HFFc6 (cell line): ENCODE measurements at places on chromosomes 12 and 14.

- DNase-seq: peak; percentile 51
Observed at GRCh38 chr12:122834104-122834920, 945 bp upstream of the HIP1R start.

GRCh38 chr14:29388571-29388970, 539.1 kb downstream of the PRKD1 start:
- DNase-seq: no peak

- DNase-seq: peak; percentile 71
Observed at GRCh38 chr12:53065975-53066931, 12.9 kb downstream of the SPRYD3 start.

GRCh38 chr14:49196327-49196726, 389.9 kb downstream of the RPS29 start:
- DNase-seq: no peak

DNA sequence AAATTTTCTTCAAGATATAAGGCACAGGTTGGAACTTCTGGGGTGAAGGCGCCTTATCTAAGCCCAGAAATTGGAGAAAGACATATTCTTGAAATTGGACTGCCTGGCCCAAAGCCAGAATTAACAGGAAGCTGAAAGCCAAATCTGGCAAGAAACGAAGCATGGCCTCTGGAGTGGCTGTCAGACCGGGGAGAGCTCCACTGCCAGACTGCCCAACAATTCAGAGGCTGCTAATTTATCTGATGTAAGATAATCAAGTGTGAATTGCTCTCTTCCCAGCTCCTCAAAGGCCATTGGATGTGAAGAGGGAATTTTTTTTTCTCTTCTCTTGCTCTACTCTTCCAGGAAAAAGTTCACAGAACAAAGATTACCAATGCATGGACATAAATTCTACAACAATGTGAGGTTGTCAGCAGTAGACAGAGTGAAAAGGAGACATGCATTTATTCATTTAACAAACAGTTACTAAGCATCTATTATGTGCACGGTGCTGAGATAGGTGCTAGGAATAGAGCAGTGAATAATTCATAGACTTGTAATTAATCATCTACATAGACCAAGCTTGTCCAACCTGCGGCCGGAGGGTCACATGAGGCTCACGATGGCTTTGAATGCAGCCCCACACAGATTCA, at the start of gene GDF3:
TSS of gene GDF3 (minus strand) at position 210 of the 632 bp plus-strand sequence. CDS start at position 163, 47 bp downstream.
- DNase-seq: no peak

- no peak for DNase-seq
Observed at GRCh38 chr14:39175445-39176262, 600 bp downstream of the PNN start.

GRCh38 chr12:40769846-40770245, 77.6 kb downstream of the CNTN1 start:
- no peak for DNase-seq

DNA sequence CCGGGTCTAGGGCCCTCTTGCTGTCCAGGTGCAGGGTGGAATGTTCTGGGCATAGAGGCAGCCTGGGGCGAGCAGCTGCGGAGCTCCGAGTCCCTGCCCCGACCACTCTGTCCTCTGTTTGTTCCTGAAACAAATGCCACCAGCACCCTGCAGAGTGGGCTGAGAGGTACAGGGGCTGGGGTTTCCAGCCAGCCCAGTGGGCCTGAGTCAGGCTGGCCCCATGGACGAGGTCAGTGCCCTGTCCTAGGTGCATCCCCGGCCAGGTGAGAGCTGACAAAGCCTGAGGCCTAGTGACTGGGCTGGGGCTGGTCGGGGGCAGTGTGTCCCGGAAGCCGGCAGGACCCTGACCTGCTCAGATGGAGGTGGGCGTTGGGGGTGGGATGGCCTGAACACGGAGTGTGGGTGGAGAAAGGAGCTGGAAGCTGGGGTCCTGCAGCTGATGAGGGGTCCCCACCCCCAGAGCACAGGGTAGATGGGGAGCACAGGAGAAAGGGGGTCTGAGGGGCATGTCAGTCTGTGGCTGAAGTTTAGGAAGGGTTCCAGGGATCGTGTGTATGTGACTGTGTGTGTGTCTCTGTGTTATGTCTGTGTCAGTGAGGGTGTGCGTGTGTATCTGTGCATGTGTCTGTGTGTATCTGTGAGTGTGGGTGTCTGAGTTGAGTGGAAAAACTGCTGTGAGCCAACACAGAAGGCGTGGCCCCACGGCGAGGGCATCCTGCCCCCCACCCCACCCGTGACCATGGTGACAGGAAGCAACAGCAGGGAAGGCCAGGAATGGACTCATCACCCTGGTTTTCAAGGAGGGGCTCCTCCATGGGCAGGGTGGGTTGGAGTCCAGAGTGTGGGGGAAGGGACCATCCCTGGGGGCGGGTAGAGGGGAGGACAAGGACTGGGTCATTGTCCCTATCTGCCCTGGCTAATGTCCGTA, 2.4 kb upstream of the CRIP1 start:
- DNase-seq: peak; percentile 4

- DNase-seq: no peak
Observed at GRCh38 chr14:68791078-68791901, 1.6 kb downstream of the ZFP36L1 start.

DNA sequence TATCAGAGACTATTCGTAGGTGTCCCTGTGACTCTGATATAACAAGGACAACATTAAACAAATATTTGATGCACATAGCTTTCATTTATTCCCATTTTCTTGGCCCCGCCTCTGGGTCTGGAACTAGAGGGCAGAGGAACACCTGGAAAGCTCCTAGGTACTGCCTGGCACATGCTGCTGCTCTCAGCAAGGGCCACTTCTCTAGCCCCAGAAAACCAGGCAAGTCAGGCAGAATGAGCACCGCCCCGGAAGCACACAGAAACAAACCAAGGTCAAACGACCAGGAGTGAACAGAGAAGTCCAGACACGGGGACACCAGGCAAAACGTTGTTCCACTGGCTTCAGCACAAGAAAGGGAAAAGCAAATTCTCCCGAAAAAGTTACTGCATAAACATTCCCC, 76.1 kb downstream of the TTC7B start:
- DNase-seq: no peak

DNA sequence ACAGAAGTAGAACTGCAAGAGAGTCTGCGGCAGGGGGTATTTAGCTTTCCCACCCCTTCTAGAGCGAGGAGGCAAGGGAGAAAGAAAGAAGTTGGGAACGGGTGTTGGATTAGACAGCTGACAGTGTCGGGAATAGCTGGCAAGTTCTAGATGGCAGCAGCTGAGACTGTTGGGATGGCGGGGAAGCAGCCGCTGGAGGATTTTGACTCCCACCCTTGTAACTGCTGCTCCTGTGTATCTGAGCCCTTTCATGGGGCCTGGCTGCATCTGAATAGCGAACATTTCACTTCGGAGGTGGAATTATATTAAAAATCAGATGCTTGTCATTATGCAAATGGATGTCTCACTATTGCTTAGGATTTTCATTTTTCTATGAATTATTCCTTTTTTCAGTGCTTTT, 104.6 kb downstream of the AACS start:
- DNase-seq: no peak

DNA sequence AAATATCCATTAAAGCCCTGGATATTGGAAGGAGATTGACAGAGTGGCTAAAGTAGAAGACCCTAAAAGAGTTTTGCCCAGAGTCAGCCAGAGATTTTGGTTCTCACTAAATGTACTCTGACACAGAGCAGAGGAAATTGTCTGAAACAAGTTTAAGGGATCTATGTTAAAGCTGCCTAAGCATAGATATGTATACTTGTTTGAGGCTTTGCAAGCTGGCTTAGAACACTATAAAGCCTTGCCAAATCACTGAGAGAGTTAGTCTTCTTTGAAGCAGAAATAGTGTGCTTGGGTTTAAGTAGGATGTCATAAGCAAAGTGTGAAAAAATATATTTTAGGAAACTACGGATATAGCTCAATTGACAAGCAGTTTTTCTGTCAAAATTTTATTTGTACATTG, 653.5 kb downstream of the FSCB start:
- DNase-seq: no peak

DNA sequence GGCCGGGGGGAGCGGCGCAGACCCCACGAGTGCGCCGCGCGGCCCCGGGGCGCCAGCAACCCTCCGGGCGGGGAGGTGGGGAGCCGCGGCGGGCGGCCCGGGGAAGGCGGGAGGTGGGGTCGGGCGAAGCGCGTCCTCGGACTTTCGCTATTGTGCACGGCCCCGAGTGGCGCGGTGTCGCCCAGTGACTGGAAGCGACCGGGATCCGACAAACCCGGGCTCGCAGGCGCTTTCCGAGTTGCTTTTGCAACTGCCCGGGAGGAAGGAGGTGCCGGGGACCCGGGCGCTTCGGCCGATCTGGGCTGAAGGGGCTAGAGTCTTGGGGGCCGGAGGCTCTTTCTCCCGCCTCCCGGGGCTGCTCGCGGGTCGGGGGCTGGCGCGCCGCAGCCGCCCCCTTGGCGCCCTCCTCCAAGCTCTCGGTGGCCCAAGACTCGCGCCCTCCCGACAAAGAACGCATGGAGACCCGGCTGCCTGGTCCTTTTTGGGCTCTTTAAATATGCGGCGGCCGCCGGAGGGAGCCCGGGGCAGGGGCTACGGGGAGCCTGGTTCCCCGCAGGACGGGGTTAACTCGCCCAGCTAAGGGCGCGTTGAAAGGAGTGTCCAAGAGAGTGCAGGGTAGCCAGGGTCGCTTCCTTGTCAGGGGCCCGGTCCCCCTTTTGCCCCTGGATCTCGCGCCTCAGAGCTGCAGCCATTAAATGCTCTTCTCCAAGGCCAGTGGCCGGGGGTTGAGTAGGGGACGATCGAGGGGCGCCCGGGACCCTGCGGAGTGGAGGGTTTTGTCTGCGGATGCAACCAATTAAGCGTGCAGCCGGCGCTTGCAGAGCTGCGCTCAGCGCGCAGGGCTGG, 1.4 kb downstream of the HMGA2 start:
- no peak for DNase-seq
